H1 (cell line): ENCODE measurements at places on chromosomes 1 and 21.

- H3K27ac ChIP-seq: no peak overlapping the region
- H3K4me3 ChIP-seq: no peak overlapping the region
Measured at GRCh38 chr21:41242238-41242829, 74.3 kb upstream of the FAM3B start.

DNA sequence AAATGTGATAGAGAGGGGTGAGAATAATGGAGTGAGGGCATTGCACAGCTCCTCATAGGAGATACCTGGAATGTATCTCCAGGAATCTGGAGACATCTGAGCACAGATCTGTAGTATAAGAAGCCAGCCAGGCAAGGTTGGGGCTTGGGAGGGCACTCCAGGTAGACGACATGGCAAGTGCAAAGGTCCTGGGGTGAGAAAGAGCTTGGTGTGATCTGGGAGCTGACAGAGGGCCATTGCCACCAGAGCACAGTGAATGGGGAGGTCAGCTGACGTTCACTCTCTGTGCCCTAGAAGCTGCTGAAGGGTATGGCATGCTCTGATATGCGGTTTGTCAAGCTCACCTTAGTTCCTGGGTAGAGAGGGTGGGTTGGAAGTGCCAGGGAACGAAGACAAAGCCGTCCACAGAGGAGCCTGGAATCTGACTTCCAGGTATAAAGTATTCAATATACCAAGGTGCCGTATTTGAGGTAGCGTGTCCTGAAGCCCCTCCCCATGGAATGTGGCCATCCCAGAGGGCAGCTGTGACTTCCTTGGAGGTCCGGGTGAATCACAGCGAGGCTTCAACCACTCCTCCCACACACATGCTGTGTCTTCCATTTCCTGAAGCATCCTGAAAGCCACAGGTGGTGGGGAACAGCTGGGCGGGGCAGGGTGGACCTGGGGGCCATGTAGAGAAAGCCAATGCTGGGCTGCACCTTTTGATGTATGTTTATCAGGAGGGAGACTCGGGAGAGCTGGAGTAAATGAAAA is 182.7 kb upstream of the KLHDC7A start:
- H3K27me3 ChIP-seq: no peaks in the 10 kb centered on the region
- peak overlapping the region; percentile 5; the same call in 1 of the 2 replicates for H3K4me3 ChIP-seq
- peak; percentile 86 for DNase-seq
- H3K4me1 ChIP-seq: peaks cover 24% of the 10 kb centered on the region

GRCh38 chr1:22038036-22038435 is 14.5 kb upstream of the CDC42 start:
- no peak overlapping the region for H3K4me3 ChIP-seq
- no peak overlapping the region for H3K27ac ChIP-seq
- no peaks in the 10 kb centered on the region for H3K27me3 ChIP-seq
- DNase-seq: no peak

- H3K27me3 ChIP-seq: peaks cover 1% of the 10 kb centered on the region
- no peak for DNase-seq
- H3K4me1 ChIP-seq: no peaks in the 10 kb centered on the region
- no peaks in the 10 kb centered on the region for H3K36me3 ChIP-seq
Measured at GRCh38 chr1:66217021-66217420, 316.9 kb upstream of the SGIP1 start.

DNA sequence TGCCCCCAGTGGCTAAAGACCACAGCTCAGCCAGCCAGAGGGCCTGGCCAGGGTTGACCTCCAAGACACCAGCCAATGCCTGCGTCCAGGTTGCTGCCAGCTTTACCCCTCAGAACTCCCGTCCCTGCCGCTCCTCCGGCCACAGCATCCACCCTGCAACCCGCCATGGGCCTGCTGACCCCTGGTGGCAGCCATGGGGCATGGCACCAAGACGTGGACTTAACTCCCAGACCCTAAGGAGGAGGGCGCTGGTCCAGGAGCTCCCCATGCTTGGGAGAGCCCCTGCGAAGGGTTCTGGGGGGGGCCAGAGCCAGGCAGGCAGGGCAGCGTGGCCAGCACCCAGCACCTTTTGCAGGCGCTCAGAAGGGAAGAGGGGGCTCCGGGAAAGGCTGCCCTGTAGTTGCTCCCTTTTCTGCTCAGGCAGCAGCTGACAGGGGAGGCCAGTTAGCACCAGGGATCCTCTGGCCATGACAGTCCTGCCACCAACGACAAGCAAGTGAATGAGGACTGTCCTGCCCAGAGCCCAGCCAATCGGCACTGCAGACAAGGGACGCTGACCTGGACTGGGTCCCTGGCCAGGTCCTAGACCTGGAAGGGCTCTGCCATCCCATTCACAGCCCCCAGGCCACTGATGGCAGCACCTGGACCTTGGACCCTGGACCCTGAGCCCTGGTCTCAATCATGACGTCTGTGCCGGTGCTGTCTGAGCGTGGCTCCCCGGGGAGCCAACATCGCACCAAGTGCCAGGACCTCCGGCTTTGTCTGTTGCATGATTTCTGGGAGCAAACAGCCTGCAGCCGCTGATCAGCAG is 246.2 kb downstream of the NPHP4 start:
- no peak overlapping the region for H3K4me3 ChIP-seq
- no peaks in the 10 kb centered on the region for H3K36me3 ChIP-seq
- no peaks in the 10 kb centered on the region for H3K27me3 ChIP-seq
- H3K4me1 ChIP-seq: peaks cover 16% of the 10 kb centered on the region
- H3K27ac ChIP-seq: no peak overlapping the region

- peak; percentile 87 for DNase-seq
- no peak overlapping the region for H3K27ac ChIP-seq
- peaks cover 21% of the 10 kb centered on the region for H3K4me1 ChIP-seq
- H3K27me3 ChIP-seq: no peaks in the 10 kb centered on the region
- peak overlapping the region; percentile 32 for H3K4me3 ChIP-seq
Measured at GRCh38 chr1:153532769-153533599, 2.8 kb downstream of the S100A6 start.

- H3K4me1 ChIP-seq: peaks cover 4% of the 10 kb centered on the region; the same call in 1 of the 2 replicates
- no peak for DNase-seq
- H3K27me3 ChIP-seq: peaks cover 27% of the 10 kb centered on the region
- H3K27ac ChIP-seq: no peak within 1 kb of the TSS
Measured at GRCh38 chr1:223363856-223364684, at the start of gene SUSD4. Gene SUSD4, minus strand, starts transcription at chr1:223364176. Its CDS starts 751 bp downstream, at chr1:223363425.

DNA sequence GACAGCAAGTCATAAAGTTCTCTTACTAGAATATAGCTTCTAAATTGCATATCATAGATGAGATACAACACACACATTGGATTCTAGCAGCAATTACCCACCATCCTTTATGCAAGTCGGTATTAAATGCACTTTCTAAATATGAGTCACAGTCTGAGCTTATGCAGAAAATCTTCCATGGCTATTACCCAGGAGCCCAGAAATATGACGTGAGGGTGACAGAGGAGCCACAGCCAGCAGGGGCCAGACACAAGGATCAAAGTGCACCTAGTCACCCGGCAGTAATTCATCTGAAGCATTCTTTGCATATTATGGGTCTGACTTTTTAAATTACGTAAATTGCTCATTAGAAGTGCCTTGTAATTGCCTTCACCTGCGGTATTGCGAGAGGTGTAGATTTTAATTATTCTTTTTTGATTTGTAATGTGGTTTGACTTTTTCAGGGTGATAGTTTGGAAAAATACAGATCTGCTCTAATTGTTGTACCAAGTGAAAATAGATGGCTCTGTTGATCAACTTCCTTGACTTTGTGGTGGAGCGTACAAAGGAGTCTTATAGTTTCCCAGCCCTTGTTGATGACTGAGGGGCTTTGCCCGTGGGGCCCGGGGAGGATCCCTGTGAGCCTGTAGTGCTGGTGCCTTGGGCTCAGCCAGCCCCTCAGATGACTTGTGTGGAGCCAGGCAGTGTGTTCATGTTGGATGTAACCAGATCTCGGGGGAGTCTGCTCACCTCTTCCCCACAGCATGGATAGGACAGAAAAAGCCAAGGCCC is 470.0 kb upstream of the VAMP3 start:
- DNase-seq: no peak
- H3K4me1 ChIP-seq: peaks cover 11% of the 10 kb centered on the region
- H3K27ac ChIP-seq: no peak overlapping the region
- no peak overlapping the region for H3K4me3 ChIP-seq
- H3K36me3 ChIP-seq: no peaks in the 10 kb centered on the region

DNA sequence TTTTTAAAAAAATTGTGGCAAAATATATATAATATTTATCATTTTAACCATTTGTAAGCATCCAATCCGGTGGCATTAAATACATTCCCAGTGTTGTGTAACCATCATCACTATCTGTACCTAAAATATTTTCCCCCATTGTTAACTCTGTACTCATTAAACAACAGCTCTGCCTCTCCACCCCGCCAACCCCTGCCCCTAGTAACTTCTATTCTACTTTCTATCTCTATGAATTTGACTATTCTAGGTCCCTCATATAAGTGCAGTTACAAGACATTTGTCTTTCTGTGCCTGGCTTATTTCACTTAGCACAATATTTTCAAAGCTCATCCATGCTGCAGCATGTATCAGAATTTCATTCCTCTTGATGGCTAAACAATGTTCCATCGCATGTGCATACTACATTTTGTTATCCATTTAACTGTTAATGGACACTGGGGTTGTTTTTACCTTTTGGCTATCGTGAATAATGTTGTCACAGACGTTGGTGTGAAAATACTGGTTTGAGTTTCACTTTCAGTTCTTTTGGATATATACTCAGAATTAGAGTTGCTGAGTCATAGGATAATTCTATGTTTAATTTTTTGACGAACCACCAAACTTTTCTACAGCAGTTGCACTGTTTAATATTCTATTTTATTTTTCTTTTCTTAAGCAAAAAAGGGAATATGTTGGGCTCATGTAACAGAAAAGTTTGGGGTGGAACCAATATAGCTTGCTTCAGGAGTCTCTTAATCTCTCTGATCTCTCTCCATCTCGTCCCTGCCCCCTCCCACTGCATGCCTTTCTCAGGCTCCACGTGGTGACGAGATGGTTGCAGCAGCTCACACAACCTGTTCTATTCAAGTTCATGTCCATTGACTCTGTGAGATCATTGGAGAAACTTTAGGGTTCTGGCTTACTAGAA is 25.2 kb upstream of the RCAN1 start:
- H3K4me1 ChIP-seq: no peaks in the 10 kb centered on the region
- no peak for DNase-seq
- no peaks in the 10 kb centered on the region for H3K36me3 ChIP-seq
- H3K27ac ChIP-seq: no peak overlapping the region
- H3K4me3 ChIP-seq: no peak overlapping the region

DNA sequence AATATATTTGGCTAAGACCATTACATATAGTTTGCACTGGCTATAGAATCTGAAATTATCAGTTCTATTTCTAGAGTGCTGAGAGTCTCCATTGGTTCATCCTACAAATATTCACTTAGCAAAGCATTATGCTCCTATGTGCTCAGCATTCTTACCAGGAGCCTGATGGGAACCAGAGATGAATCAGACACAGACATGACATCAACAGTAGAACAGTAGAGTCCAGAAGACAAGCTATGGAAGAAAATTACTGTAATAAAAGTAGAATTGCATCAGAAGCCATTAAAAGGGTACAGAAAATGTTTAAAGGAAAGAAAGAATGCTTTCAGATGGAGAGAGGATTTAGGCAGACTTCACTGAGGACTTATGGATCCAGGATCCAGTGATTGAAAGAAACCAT is 271.7 kb upstream of the SNX7 start:
- DNase-seq: no peak
- H3K27me3 ChIP-seq: no peaks in the 10 kb centered on the region
- no peaks in the 10 kb centered on the region for H3K36me3 ChIP-seq
- H3K27ac ChIP-seq: no peak overlapping the region

DNA sequence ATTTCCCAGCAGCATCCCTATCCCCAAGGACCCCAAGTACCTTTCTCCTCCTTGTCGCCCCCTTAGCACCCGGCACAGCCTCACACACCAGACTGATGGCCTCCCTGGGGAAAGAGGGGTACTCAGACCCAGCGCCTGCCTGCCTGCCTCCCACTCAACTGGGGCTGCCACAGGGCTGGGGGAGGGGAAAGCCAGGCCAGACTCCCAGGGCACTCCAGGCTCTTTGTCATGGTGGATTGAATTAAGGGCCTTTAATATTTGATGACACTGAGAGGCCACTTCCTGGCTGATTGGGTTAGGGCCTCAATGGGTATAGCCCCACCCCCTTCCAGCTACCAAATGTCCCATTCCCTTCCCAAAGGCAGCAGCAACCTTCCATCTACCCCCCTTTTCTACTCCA is 1.8 kb downstream of the SHC1 start:
- DNase-seq: no peak
- H3K27ac ChIP-seq: no peak overlapping the region
- H3K36me3 ChIP-seq: peaks cover 42% of the 10 kb centered on the region
- H3K4me1 ChIP-seq: peaks cover 11% of the 10 kb centered on the region
- H3K27me3 ChIP-seq: no peaks in the 10 kb centered on the region
- H3K4me3 ChIP-seq: peak overlapping the region; percentile 80

DNA sequence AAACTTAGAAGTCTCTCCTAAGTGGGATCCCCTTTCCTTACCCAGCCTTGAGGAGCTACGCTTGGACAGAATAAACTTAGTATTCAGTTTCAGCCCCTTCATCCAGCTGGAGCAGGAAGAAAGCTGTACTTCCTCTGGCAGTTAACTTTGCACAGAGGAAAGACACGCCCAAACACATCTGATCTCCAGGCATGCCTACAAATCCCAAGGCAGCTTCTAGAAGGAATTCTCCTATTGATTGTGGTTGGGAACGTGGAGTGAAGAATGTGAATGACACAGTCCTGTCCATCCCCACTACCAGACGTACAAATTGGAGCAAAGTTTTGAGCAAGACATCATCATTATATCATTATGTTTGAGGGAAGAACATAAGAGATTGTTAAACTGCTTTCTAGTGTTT is 6.6 kb upstream of the AK4 start:
- DNase-seq: no peak
- no peaks in the 10 kb centered on the region for H3K4me1 ChIP-seq
- H3K4me3 ChIP-seq: no peak overlapping the region

- H3K4me3 ChIP-seq: no peak overlapping the region
- H3K36me3 ChIP-seq: no peaks in the 10 kb centered on the region
- no peaks in the 10 kb centered on the region for H3K4me1 ChIP-seq
Measured at GRCh38 chr1:11318982-11319381, 46.0 kb downstream of the UBIAD1 start.

DNA sequence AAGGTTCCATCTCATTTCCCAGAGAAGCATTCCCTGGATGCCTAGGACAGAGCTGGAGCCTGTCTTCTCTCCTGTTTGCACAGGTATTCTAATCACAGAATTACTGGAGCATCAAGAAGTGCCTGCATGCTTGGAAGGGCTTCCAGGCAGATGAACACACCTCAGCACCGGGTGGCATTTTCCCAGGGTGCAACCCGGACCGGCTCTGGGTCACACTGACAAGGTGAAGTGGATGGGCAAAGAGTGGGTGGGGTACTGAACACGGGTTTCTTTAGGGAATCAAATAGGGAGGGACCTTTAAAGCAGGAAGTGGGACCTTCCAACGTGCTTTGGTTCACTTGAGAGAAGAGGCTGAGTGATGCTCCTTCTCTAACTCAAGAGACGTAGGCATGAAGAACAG is 7.1 kb upstream of the PEF1 start:
- H3K27ac ChIP-seq: no peak overlapping the region
- no peaks in the 10 kb centered on the region for H3K36me3 ChIP-seq
- H3K4me3 ChIP-seq: no peak overlapping the region
- H3K27me3 ChIP-seq: no peaks in the 10 kb centered on the region

GRCh38 chr1:83043244-83043643 is 955.7 kb downstream of the TTLL7 start:
- DNase-seq: no peak
- H3K27ac ChIP-seq: no peak overlapping the region
- H3K36me3 ChIP-seq: no peaks in the 10 kb centered on the region
- H3K27me3 ChIP-seq: no peaks in the 10 kb centered on the region
- H3K4me3 ChIP-seq: no peak overlapping the region

GRCh38 chr1:218925777-218926176 is 247.9 kb upstream of the LYPLAL1 start:
- H3K4me3 ChIP-seq: no peak overlapping the region
- no peak overlapping the region for H3K27ac ChIP-seq
- no peak for DNase-seq
- H3K4me1 ChIP-seq: no peaks in the 10 kb centered on the region
